ENCODE measurements at places on chromosomes 12 and 14.

DNA sequence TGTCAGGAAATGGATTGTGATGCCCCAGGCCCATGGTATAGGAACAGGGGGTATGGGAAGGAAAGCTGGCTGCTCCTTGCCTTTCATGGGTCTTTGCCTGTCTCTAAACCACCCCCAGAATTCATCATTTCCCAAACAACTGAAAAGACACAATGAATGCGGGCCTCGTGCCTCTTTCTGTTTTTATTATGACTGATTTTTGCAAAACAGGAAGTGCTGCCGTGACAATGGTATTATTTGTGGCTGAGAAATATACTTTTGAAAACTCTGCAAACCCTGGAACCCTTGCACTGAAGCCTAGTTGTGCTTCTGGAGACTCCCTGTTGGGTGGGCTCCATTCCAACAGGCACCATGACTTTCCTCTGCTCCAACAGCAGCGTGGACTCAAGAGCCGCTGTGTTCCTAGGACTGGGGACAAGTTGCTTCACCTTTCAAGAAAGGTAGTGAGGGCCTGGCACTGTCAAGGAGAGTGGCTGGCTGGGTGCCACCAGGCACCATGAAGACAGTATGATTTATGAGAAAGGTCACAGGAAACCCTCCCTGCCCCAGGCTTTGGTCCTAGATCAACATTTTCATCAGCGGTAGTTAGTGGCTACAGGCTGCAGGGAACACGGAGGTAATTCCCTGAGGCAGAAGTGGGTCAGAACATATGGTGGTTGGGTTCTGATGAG is 4.8 kb upstream of the DGLUCY start:
- DNase-seq, result no peak

DNA sequence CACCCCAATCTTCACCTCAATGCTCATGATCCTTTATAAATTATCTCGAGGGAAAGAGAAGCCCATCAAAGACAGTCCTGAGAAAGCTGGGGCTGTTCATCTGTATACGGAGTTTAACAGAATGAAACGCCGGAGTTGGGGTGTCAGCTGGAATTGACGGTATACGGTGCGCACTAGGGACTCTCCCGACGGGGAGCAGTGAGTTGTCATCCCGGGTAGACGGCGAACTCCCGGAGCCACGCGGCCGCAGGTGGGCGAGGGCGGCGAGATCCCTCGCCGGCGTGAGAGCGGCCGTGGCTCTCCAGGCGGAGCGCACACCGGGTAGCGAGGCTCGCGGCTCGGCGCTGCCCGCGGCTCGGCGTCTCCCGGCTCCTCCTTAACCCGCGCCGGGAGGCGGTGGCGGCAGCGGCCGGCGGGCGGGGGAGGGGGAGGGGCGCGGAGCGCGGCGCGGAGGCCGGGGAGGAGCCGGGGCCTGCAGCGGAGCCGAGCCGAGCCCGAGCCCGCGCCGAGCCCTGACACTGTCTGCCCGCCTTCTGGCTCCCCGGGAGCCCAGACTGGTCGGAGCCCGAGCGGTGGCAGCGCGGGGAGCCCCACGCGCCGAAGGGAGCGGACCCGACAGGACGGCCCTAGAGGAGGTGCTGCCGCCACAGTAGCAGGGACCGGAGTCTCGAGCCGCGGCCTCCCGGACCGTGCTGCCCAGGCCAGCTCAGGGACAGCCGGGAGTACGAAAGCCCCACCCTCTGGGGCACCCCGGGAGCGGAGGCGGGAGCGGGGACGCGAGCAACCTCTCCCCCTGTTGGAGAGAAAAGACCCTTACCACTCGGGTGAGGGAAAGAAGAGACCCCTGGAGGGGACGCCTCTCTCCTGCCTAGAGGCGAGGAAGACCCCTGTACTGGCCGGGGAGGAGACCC is at the start of gene FOXJ2:
FOXJ2 (plus strand) TSS at position 475 of the 911 bp plus-strand sequence. CDS start 7,117 bp downstream, outside the sequence.
- DNase-seq, result peak; percentile 78

GRCh38 chr12:20109676-20110075 is 258.7 kb upstream of the PDE3A start:
- no peak for DNase-seq

DNA sequence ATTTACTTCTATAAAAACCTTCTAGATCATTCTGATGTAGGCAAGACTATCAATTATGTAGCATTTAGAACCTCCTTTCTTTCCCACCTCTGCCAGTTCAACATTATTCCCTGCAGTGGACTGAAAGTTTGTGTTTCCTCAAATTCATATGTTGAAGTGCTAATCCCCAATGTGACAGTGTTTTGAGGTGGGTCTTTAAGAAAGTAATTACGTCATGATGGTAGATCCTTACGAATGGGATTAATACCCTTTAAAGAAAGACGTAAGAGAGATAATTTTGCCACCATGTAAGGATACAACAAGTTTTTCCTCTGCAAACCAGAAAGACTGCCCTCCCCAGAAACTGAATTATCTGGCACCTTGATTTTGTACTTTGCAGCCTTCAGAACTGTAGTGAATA is 1489.7 kb upstream of the SEL1L start:
- no peak for DNase-seq

Data from stimulated activated CD4-positive, alpha-beta T cell treated with anti-CD3 and anti-CD28 coated beads, Interleukin-15, amount 100 ng/mL, for 1 hour (primary cell).